ENCODE measurements at places on chromosomes 1 and 21.

DNA sequence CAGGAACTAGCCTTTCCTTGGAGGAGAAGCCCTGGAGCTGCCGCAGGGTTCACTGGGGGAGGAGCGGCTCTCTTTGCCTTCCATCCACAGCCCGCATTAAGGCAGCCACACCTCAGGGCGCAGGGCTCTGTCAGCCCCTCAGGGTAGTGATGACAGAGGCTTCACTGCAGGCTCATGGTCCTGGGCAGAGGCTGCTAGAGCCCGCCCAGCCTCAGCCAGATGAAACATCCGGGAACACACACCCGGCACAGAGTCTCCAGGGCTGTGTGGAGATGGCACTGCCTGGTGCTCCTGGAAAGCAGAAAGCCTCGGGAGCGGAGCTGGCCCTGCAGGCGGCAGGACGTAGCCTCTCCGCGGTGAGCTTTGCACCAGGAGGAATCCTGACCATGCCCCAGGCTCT, 29.4 kb upstream of the PEX10 start:
- DNase-seq, result no peak

DNA sequence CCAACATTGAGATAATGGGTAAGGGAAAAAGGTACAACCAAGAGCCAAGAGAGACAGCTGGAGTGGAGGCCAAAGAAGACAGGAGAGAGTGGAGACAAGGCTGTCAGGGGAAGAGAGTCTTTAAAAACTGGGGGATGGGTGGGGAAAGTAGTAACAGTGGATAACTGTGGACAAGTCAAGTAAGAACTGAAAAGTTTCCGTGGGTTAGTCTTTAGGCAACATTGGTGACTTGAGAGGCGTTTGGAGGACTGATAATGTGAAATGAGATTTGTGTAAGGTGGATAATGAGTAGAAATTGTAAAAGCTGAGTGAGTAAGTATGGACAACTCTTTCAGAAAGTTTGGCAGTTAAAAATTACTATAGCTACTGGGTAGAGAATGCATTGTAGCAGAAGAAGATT, 10.4 kb downstream of the PPP2R5A start:
- DNase-seq, result no peak

DNA sequence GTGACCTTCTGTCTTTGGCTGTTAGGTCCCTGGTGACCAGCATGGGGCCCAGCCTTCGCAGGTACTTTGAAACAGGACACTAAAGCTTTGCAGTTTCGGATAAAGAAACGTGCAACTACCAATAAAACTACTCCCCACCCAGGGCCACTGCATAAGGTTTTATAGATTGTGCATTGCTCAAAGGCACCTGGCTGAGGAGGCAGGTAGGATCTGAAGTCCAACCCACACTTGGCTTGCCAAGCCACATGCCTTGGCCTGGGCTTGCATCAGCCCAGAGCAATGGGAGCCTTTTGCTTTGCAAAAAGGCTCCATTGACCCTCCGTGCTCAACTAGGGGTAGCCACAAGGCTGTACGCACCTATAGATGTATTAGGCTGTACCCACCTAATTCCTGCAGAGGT, 84.4 kb upstream of the SYT6 start:
- DNase-seq, result no peak

GRCh38 chr1:244954359-244954758, 90.0 kb upstream of the HNRNPU start:
- no peak for DNase-seq

DNA sequence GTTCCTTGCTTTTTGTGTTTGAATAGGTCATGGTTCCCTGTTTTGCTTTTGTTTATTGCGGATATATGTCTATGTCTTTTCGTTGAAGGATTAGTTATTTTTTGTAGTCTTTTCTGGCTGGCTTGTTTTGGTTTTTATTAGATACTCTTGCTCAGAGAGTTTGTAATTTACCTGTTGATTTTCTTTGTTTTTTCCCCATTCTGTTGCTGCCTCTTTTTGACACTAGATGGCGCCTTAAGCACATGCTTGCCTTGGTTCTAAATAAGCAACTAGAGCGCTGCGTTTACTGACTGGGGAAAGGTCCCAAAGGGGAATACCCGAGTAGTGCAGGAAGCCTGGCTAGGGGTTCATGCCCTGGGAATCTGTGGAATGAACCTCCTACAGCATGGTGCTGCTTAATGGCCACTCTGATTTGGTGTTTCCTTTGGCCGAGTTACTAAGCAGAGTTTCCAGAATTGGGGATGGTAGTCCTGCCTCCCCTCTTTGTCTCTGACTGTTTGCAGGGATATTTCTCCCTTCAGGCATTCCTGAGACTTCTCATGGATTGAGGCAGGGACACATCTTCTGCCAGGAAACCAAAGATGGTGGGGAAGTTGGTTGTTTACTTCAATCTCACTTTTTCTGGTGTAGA, 143.2 kb downstream of the PTPRU start:
- DNase-seq, result no peak

DNA sequence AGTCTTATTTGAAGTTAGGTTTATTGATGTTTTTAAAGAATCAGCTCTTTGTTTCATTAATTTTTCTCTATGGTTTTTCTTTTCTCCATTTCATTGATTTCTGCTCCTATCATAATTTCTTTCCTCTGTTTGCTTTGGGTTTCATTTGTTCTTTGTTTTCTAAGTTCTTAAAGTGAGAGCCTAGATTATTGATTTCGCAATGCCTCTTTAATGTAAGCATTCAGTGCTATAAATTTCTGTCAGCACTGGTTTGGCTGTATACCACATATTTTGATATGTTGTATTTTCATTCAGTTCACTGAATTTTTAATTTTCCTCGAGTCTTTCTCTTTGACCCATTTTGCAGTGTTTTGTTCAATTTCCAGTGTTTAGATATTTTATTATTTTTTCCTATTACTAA, 68.7 kb downstream of the DNAH14 start:
- no peak for DNase-seq

GRCh38 chr1:22275626-22276395, 132.9 kb upstream of the WNT4 start:
- DNase-seq, result peak; percentile 10

GRCh38 chr21:36117286-36117741, 17.6 kb upstream of the CBR3 start:
- DNase-seq, result no peak

GRCh38 chr1:216222288-216222687, 201.0 kb downstream of the USH2A start:
- DNase-seq, result no peak

DNA sequence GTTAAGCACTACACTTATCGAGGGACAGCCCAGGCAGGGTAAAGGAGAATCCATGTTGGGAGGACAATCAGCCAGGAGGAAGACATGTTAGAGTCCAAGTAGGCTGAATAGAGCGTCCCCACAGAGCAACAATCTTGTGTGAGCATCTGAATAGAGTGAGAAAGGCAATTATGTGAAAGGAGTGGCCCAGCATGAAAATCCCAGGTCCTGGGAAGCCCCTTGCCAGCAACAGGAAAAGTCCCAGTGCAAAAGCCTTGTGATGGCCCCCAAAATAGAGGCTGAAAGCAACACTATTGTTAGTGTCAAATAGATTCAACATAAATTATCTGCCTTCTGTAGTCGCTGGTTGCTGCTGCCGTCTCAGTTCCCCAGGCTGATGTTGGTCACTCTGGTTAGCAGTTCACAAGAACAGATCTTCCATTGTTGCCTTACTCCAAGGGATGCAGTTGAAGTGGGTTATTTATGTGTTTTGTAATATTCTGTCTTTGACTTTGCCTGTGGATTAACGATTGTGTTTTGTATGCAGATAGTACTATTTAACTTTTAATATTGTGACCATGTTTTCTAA, 12.1 kb upstream of the ABL2 start:
- no peak for DNase-seq

DNA sequence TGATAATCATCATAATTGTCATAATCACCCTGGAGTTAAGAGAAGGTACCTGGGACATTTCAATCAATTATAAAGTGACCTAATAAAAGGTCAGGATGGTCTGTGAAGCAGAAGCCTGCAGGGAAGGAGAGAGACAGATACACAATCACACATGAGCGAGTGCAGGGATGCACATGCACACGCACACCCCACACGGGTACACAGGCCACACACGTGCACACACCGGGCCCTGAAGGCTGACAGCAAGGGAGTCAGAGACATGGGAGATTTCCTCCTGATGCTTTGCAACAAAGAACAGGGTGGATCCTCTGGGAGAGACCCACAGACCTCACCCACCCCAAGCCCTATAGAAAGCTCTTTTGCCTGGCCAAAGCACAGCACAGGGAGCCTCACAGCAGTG, 82.3 kb upstream of the ZC3H12A start:
- no peak for DNase-seq

GRCh38 chr21:44528634-44528995, 11.4 kb downstream of the KRTAP10-1 start:
- no peak for DNase-seq

DNA sequence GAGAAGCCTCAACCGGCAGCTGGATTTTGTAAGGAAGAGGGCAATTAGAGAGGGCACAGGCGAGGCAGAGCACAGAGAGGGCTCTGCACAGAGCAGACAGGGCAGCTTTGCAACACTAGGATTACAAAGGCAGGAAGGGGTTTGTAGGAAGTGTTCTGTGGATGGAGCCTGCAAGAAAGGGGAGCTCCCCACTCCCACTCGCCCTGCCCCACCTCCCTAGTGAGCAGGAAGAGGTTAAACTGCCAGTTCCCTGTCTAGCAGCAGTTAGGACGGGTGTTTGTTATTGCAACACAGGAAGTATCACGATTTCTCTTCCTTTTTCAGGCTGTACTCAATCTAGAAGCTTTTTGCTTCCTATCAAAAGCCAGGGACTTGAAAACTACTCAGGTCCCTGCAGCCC, 63.3 kb upstream of the LRRC8D start:
- no peak for DNase-seq

- peak; percentile 62 for DNase-seq
Observed at GRCh38 chr1:9110669-9111356, 18.1 kb downstream of the GPR157 start.

GRCh38 chr1:9960706-9961562, 17.7 kb downstream of the NMNAT1 start:
- DNase-seq, result no peak

- no peak for DNase-seq
Observed at GRCh38 chr1:13593511-13594131, 10.0 kb downstream of the PDPN start.

- DNase-seq, result no peak
Observed at GRCh38 chr1:205942631-205943159, 561 bp downstream of the SLC26A9 start.

DNA sequence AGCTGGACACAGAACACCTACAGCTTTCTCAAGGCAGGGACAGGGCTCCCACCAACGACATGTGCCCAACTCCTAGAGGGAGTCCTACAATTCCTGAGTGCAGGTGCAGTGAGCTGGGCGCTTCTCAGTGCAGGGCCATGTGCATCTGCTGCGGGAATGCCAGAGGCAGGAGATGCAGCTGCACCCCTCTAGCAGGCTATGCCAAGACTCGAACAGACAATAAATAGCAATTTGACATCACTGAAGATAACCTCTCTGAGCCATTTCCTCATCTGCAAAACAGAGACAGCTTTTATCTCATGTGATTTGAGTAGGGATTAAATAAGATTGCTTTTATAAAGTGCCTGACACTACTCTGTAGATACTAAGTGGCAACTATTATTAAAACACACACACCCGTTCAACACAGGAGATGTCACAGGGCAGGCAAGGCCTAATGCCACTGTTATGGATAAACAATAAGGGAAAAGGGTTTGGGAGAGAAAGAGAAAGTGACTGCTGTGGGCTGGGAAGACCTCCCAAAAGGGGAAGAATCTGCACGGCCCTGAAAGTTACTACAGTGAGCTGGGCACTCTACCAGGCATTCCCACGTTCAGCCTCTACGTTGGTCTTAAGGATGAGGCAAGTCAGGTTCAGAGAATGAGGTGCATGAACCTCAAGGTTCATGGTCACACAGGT, 5.7 kb downstream of the SLC9A1 start:
- no peak for DNase-seq

DNA sequence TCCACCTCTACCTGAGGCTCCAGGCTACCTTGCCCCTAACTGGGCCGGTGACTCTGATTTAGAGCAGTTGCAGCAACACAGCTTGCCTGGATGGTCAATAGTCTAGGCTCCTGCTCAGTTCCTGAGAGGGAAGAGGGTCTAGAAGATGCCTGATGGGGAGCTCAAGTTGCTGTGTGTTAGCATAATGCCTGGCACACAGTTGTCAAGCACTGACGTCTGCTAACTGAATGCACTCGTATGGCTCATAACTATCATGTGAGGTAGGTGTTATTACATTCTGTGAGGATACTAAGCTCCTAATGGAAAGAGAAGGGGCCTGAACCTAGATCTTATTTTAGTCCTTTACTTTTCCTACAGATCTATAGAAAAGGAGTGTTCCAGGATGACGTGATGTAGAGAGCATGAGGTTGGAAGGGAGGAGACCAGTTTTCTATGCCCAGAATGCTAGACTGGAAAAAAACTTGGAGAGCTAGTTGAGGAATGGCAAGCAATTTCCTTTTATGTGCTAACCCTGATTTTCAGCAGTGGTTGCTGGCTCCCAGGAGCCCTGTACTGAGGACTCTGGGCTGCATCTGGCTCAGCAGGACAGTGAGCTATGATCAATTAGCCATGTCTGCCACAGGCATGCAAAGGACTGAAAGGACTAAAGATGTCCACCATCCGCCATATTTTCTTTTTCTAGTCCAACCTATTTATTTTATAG, 30.0 kb downstream of the FAM78B start:
- no peak for DNase-seq

GRCh38 chr1:229514578-229515275, 6.6 kb upstream of the NUP133 start:
- DNase-seq, result peak; percentile 1

All from anterior cingulate cortex (tissue), 58 donors.